ENCODE measurements at places on chromosomes 7 and 10. TPM values are rescaled to one million over a fixed set of nuclear protein-coding genes. Genes with fewer than 3 reads are reported as not detected.

DNA sequence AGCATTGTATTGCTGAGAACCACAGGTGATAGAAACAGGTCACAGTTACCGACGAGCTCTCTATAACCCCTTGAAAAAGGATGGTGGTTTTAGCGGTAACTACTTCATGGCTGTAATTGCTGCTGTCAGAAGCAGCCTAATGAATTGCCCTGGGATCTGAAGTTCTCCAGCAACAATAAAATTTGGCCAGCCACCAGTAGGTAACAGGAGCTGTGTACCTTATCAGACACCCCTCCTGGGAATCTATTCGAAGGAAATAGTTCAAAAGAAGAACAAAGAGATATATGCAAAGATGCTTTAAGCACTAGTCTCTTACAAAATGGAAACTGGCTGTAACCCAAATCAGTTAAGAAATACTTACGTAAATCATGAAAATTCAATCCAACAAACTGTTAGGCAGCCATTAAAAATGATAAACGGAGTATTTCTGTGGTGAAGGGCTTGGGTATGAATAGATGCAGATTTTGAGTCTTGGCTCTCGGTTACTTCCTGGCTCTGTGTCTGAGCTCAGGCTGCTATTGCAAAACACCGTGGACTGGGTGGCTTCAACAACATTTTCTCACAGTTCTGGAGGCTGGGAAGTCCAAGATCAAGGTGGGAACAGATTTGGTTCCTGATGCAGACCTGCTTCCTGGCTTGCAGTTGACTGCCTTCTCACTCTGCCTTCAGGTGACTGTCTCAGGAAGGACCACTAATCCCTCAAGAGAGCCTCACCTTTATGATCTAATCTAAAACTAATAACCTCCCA, 1.6 kb downstream of the MSRB2 start:
- no peak for DNase-seq

DRGX gene
- polyA plus RNA-seq, result not detected

DNA sequence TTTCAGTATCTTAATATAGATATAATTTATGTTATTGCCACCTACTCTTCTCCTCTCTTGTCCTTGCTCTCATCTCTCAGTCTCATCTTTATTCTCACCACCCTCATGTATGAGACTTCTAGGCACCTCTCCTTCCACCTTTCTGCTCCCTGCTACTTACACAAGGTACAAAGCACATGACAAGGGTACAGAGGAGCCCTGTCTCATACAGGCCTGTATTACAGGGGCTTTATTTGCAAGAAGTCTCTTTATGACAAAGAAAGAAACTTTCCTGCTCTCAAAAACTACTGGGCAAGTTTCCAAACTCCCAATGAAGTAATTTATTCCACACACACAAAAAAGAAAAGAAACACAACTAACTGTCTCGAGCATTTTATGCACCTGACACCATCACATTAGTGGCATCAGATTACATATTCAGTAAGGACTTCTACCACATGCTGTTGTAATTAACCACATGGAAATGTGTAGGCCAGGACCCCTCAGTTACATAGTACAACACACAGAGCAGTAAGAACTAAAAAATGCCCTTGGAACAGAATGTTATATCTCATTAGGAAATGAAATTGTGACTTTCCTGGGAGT, 253.1 kb downstream of the FZD1 start:
- no peak for DNase-seq

CARD11 gene
- 125 TPM for polyA plus RNA-seq

GRCh38 chr7:73828107-73828803, 2.5 kb upstream of the CLDN4 start:
- no peak for DNase-seq

DNA sequence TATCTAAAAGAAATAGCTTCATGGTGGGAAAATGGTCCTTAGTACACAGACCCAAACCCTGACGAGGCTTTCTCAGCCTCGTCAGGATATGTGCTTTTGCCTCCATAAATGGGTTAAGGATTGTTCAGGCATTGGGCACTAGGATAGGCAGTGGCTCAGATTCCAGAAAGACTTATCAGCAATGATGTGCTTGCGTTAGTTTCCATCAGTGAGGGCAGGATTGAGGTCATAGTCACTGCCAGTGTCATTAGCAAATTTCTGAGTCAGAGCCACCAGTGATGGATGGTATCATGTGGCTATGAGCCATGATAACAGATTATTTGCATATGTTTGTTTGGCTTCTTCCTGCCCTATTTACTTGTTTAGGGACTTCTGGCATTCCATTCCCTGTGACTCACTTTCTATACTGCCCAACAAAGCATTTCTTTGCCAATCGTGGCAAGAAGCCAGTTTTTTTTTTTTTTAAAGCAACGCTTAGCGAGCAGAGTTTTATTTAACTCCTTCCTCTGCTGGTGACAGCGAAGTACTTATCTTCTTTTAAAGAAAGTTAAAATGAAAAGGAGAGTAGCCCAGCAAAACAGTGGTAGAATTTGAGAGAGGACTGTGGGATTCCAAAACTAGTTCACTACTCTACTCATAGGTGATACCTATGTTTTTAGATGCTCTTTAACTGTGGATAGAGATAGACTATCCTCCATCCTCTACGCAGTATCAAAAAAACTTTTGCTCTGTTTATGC, 44.4 kb downstream of the MYPN start:
- DNase-seq, result no peak

- no peak for DNase-seq
These were observed 780 bp downstream of the ALDH18A1 start for GRCh38 chr10:95655571-95656290.

CLDN3 gene
- not detected for polyA plus RNA-seq

DNA sequence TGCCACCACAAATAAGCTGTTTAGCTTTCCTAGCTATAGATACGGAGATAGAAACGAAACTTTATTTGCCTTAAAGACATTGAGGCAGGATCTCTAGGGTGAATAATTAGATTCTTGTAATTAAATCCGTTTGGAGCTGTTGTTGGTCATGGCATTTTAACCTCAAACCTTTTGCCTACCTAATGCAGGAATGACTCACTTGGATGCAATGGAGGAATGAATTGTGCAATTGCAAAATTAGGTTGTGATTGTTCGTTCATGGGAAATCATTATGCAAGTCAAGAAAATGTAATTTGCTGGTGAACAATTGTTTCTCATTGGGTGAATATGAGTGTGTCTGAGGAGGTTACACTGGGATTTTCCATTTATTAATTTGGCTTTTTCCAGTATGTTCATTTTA, 703.5 kb downstream of the GATA3 start:
- DNase-seq, result no peak

OIT3 gene
- 0.04 TPM for polyA plus RNA-seq

GRCh38 chr7:2259480-2259879, 17.5 kb downstream of the NUDT1 start:
- DNase-seq, result no peak

GRCh38 chr7:83655951-83656556, 7.1 kb upstream of the SEMA3E start:
- DNase-seq, result no peak

- DNase-seq, result peak; percentile 27
These were observed 58.8 kb upstream of the AKR1E2 start for GRCh38 chr10:4767033-4767814.

DNA sequence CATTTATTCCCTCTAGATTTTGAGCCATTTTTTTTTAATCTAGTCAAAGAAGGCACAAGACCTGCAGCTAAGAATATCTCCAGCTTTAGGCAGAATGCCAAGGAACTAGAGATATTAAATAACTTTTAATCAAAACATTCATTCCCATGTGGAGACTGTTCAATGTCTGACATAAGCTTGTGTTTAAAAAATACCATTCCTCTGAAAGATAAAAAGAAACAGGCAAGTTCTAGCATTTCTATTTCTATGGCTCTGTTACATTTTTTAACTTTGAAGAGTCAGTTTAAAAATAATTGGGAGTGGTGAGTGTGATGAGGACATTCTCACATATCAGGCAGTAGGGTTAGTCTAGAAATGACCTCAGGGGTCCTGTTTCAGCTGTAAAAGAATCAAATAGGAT, 48.0 kb downstream of the RHOBTB1 start:
- DNase-seq, result no peak

- DNase-seq, result no peak
These were observed 4.0 kb upstream of the LEP start for GRCh38 chr7:128236924-128237586.

KCNH2 gene
- polyA plus RNA-seq, result 2.7 TPM

GRCh38 chr7:46660402-46660980, 739.4 kb upstream of the IGFBP3 start:
- DNase-seq, result no peak

GRCh38 chr10:100774876-100775275, 29.5 kb downstream of the PAX2 start:
- no peak for DNase-seq

- DNase-seq, result peak; percentile 32
These were observed 199.4 kb upstream of the NPVF start for GRCh38 chr7:25427721-25428120.

FFAR4 gene
- not detected for polyA plus RNA-seq

DNA sequence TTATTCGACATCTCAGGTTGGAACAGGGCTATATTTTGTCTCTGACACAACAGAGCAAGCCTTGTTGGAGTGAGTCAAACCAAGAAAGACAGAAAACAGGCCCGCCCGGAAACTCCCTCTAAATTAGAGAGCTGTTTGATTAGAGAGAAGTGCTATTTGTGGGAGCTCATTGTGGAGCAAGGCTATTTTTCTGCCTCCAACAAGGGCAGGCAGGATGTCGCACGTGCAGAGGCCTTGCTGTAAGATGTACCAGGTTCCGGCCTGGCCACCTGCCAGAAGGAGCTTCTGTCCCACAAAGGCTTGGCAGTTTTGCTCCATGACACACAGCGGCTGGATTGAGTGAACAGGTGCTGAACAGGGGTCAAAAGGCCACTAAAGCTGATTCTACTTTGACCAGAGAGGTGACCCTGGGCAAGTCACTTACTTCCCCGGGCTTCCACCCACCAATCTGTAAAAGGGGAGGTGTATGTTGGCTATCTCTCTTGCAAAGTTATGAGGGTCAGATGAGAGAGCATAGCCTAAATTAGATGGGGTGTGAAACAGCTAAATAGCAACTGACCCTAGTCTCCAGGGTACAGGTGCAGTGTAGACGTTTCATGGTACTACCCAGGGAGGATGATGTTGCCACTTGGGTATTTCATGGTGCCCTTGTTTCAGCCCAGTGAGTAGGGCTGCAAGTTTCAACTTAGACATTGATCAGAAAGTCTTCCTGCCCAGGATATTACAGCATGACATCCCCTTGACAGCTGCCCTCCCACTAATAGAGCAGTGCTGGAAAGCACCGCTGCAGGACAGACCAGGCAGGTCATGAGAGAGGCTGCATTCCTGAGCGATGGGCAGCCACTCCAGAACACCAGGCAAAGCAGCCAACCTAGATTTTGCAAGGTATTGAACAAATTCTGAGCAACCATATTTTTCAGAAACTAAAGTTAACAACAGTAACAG, 62.0 kb downstream of the VSTM4 start:
- DNase-seq, result no peak

DNA sequence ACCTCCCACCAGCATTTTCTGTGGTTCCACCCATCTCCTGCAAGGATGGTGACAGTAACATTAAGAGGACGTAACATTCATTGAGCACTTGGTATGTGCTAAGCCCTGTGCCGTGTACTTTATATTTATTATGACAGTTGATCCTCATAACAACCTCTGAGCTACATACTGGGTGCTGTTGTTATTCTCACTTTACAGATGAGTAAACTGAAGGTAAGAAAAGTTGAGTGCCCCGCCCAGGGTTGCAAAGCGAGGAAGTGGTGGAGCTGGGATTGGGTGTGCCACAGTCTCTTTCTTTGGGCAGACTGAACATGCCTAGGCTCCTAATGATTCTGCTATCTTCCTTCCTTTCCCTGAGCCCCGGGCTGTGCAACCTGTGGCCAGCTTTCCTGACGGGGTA, 107.4 kb downstream of the SH3PXD2A start:
- no peak for DNase-seq

HTR5A gene
- polyA plus RNA-seq, result not detected

- peak; percentile 44 for DNase-seq
These were observed 63.3 kb upstream of the PRKG1 start for GRCh38 chr10:51010977-51011376.

DNA sequence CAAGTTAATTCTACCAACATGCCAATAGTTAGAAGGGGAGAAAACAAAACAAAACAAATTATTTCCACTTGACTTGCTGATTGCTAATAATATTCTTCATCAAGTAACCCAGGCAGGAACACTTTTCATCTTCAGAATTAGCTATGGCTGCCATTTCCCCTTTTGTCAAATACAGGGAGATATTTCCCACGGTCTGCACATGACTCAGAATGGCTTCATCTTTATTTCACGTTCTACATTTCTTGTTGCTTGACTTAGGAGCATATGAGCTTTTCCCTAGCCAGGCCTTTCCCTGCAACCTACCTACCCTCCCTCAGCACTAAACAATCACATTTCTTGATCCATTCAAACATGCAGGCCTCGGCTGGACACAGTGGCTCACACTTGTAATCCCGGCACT, 6.5 kb downstream of the CPVL start:
- DNase-seq, result no peak

GRCh38 chr10:115974816-115975430, 298.1 kb downstream of the GFRA1 start:
- no peak for DNase-seq

DNA sequence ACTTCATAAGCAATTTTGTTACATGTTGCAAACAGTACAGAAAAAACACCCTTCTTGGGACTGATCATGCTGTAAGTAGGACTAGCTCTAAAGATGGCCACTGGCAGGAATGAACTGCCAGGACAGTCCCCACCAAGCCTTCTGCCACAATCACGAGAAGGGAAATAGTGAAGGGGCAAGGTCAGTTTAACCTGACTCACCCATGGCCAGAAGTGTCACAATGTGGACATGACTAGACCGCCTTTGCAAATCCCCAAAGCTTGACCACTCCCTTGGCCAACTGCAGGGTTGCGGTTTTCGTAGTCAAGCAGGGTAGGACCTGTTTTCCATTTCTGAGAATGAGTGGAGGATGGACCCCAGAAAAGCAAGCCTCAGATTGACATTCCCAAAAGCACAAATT, 19.4 kb upstream of the FRAT2 start:
- DNase-seq, result no peak

ITGA8 gene
- not detected for polyA plus RNA-seq

DNA sequence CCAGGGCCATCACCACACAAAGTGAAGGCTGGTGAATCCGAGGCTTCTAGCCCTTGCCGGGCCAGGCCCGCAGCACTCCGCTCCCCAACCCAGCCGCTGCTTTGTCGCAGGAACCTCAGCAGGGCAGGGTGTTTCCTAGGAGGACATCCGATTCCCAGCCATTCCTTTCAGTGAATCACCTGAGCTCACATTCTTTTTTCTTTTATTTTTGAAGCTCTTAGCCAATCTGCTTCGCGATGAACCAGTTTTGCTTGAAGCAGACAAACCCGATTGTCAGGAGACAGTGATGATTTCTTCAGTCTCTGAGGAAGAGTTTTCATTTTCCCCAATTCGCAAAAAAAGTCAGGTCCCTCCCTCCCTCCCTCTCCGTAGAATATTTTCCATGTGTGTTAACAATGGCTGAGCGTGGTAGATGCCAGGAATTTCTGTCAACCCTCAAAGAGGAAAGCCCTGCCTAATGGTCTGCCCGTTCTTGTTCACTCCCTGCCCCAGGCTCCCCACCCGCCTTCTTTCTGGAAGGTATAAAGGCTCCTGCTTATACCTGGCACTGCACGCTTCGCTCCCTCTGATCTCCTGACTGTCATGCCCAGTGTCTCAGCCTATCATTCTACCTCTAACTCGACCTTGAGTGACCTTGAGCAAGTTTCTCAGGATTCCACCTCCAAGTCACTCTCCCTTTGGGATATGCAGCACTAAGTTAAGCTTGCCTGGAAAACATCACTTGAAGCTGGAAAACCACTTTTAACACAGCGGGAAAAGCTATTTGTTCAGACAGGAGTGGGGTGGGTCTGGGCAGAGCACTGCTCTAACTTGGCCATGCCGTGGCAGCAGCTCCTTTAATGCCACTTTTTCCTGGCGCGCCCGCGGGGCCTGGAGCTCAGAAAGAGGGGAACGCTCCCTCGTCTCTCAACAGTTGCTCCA, 35.1 kb downstream of the EGFR start:
- no peak for DNase-seq

Measured in B cell (primary cell).